Cardiac muscle cell (in vitro differentiated cells and primary cell): ENCODE measurements at places on chromosomes 4 and X.

- peak; percentile 28 for DNase-seq
These were observed 5.6 kb downstream of the PCDH10 start for GRCh38 chr4:133154725-133155124.

DNA sequence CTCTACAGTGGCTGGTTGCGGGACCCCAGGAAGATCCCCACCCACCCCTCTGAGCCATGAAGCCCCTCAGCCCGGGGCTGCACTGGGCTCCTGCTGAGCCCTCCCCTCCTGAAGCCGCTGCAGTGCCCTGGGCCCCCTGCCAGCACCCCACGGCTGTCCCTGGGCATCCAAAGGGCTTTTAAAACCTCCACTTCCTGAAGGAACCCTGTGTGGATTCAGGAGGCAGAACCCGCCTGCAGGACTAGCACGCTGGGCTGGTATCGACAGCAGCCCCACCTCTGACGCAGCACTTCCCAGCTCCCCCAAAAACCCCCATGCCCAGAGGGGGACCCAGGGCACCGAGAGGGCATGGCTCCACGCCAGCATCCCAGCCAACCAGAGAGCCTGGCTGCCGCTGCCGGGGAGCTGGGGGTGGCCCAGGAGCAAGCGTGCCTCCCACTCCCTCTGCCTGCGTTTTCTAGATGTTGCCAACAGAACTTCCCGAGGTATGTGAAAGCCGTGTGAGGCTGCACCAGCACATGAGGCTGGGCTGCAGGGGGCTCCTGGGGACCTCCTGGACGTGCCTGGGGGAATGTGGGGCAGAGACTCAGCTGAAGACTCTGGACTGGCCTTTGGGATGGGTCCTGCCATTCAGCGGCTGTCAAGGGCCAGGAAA lies 6.3 kb downstream of the MXD4 start:
- DNase-seq, result no peak

- no peak for DNase-seq
These were observed 169.0 kb upstream of the MBNL3 start for GRCh38 chrX:132657876-132658275.

GRCh38 chrX:13755254-13755653 lies 20.7 kb downstream of the OFD1 start:
- DNase-seq, result no peak

- DNase-seq, result no peak
These were observed 968 bp downstream of the GPRIN3 start for GRCh38 chr4:89306486-89307177.

DNA sequence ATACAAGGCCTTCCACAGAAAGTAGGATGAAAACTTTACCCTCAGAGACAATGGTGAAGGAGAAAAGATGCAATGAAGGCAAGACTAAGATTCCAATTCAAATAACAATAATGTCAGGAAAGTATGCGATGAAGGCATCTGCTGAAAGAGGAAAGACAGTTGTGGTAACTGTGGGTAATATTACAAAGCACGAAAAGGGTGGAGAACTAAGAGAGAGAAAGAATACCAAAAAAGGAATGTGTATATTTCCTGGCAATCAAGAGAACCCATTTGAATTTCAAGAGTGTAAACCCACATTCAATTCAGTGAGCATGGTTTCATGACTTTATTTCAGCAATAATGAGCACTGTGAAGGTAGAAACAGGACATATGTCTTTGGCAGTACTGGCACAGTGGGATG lies 225.5 kb downstream of the PALLD start:
- no peak for DNase-seq

DNA sequence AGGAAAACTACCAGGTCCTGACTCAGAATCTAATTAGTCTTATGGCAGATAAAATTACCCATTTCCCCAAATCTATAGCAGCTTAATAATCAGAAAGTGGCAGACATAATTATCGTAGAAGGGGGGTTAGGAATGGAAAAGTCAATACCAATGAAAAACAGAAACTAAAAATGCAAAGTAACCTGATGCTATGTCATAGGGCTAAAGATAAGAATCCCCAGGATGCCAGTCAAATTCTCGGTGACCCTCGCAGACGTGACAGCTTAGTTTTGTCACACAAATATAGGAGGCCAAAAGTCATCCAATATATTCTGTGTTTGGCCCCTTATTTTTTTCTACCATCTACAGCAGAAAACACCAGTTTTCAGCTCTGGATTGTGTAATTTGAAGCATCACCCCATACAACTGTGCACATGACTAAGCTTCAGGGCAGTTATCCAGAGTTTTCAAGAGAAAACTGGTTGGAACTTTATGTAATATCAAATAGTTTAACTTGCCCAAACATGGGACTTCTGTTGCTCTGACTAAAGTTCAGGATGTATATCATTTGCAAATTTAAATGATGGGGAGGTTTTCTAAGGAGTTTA lies 30.9 kb downstream of the RASSF6 start:
- DNase-seq, result no peak

GRCh38 chr4:176970853-176971252 lies 178.1 kb upstream of the VEGFC start:
- DNase-seq, result no peak

GRCh38 chrX:17737986-17738713 lies 857 bp downstream of the SCML1 start:
- DNase-seq, result peak; percentile 5

GRCh38 chr4:182301736-182302135 lies 58.5 kb downstream of the TENM3 start:
- DNase-seq, result no peak

- peak; percentile 35 for DNase-seq
These were observed 36.0 kb downstream of the GAB3 start for GRCh38 chrX:154714925-154715324.

DNA sequence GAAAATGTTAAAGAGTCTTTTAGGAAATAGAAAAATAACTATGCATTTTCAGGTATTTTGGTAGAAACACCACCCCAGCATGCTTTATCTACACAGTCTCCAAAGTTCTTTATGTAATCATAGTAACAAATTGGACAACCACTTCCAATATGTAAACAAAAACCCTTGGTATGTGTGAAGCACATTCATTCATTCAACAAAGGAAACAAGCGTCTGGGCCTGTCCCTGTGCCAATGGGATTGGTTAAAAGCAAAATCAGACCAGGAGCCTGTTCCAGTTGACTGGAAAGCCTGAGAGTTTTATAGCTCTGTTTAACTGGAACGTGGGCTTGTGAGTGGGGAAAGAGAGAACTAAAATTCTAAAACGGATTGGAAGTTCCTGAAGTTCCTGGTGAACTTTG lies 41.3 kb upstream of the TENM3 start:
- no peak for DNase-seq

DNA sequence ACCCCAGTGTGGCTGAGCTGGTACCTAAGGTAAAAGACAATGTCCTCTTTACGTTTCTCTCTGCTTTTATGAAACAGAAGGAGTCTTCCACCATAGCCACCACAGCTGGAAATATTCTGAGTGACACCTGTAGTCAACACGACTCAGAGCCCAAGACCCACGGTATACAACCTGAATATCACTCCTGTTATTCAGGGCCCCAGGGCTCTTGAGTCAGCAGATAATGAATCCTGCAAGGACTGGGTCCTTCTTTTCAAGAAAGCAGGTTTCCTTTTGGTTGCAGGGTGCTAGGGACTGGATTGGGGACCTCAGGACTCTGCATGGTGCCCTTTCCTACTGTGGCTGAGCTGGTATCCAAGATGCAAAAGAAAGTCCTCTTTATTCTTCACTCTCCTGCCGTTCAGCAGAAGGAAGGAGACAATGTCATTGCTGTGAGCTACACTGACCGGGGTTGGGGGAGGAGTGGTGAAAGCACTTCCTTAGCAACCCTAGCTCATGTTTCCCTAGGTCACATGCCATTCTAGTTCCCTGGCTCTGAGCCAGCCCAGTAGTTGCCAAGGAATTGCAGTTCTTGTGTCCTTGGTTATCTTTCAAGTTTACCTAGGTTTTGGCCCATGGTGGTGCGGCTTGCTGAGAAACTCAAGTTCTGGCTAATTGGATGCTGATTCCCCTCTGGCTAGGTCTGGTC lies 23.7 kb upstream of the UNC5C start:
- peak; percentile 73 for DNase-seq

DNA sequence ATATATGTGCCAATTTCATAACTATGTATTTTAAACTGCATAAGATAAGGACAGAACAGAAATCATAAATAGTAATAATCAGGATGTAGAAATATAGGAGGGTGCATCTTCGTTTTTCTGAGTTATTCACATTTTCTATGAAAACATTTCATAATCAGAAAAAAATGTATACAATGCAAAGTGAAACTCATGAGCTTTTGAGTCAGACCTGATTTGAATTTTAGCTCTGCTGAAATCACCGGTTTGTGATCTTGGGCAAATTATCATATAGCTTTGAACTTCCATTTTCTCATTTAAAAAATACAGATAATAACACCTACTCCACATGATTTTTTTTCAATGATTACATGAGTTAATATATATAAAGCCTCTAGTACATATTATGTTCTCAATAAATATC lies 106.9 kb downstream of the KDR start:
- DNase-seq, result no peak

DNA sequence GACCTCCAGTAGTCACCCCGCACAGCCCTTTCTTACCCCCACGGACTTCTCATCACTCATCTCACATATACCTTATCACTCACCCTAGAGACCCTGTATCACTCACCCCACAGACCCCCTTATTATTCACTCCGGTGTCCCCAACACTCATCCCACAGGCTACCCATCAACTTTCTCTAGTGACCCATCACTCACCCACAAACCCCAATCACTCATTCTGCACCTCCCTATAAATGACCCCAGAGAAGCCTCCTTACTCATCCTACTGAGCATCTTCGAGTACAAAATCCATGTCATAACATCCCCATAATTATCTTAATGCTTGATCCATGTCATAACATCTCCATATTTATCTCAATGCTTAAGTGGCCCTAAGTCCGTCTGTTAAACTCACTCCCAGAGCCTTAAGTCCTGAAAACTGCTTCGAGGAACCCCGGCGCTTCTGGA lies 934 bp downstream of the ZNF41 start:
- no peak for DNase-seq

- DNase-seq, result peak; percentile 69
These were observed 24.9 kb downstream of the ALPK1 start for GRCh38 chr4:112321776-112322684.

GRCh38 chrX:69362856-69363255 lies 141.3 kb upstream of the NALF2 start:
- no peak for DNase-seq

DNA sequence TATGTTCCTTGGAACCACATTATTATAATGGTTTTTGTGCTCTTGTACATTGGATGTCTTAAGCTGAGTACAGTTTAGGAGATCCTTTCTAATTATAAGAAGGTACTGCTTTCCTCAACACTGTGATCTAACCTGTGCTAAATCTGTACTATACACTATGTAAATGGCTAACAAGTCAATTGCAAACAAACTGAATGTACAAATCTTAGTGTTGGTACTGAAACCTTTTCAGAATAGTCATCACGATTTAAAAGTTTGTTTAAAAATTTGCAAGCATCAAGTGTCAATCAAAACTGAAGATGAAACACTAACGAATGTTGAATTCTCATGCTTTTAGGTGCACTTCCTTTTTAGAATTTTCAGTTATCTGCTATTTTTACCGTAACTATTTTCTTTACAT lies 2090.4 kb upstream of the TENM3 start:
- no peak for DNase-seq

- no peak for DNase-seq
These were observed 754.3 kb upstream of the MAGEB2 start for GRCh38 chrX:29461039-29461438.

DNA sequence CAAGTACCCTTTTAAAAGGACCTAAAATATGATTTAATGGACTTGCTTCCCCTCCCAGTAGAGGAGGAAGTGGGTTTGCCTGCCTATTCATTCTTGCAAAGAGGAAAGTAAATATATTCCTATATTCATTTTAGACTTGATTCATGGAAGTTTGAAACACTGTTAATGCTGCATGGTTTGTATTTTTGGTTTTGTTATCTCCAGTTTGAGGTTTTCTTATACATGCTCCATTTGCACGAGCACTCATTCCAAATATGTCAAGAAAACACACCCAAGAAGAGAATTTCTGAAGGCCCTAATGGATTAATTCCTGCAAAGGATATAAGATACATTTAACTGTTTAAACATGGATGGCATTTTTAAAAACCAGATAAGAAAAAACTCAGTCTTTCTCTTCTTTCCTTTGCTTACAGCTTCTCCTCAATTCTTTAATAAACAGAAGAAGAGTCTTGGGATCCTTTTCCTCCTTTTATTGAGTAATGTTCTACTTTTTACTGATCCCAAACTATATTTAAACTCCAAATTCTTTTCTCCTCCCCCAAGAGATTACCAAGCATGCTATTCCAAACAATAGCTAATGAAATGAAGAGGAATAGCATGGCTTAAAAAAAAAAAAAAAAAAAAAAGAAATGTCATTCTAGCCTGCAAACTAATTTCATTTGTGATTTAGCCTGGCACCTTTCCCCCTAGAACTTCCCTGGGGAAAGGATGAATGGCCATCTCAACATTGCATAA lies 54.6 kb upstream of the LDB2 start:
- DNase-seq, result peak; percentile 25

DNA sequence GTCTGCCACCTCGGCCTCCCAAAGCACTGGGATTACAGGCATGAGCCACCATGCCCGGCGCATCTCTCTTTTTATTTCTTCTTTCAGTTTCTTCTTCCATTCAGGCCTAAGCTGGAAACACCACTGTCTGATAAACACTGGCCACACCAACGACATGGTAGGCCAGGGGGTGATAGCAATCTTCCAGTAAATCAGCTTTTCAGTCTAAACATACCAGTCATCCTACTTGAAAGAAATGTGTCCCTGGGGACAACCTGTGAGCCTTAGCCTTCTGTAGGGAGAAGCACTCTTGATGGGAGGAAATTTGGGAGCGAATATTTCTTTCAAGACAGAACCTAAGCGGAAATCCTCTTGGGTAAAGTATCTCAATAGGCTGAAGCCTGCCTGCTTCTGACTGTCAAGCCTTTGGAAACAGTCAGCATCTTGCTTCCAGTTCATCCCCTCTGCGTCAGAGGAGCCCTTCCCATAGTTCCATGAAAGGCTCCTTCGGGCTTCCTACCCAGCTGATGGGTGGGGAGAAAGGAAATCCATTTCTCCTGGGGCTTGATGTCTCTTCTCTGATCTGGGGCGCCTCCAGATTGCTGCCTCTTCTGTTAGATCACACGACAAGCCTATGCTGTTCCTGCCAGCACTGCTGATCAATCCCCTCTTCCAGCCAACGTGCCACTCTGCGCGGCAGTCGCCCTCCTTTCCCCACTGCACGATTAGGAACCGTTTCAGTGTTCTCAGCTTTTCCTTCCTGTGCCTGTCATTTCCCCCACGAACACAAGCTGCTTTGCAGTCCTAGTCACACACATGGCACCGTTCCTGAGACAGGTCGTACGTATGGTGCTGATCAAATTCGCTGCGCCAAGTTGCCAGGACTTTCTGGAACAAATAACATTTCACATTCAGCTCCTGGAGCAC lies 49.5 kb upstream of the CBR4 start:
- DNase-seq, result no peak
